ENCODE measurements at places on chromosomes 2 and 18.

GRCh38 chr2:139201516-139201915, 421.3 kb upstream of the NXPH2 start:
- DNase-seq = no peak

- peak; percentile 25 for DNase-seq
Observed at GRCh38 chr2:122023059-122023864, 267.8 kb downstream of the TSN start.

DNA sequence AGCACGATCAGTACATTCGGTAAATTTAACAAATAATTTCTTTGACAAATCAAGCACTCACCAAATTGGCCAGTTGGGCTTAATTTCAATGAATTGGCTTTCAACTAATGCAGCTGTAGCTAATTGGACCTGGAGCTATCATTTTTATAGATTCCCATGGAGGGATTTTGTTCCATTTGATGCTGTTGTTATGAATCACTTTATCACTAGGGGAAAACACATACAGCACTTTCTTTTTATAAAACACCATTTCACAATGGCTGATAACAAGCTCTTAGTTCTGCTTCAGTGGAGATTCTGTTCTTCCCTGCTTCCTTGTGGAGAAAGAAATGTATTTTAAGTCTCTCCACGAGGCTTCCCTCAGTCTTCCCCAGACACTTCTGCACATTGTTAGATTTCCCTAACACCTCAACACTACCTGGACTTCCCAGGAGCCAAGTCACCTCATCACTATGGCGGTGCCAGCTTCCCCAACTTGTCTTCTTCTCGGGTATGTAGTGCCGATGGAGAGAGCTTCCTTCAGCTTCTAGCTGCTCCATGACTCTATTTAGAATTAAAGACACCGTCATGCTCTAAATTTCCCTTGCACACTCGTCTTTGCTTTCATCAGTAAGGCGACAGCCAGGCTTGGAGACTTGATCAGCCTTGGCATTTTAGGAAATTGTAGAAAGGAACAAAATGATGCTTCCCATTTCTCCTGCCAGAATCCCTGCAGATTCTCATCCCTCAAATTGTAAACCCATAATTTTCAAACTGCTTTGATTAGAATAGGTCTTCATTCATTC, 72.0 kb downstream of the INPP5D start:
- DNase-seq = no peak

DNA sequence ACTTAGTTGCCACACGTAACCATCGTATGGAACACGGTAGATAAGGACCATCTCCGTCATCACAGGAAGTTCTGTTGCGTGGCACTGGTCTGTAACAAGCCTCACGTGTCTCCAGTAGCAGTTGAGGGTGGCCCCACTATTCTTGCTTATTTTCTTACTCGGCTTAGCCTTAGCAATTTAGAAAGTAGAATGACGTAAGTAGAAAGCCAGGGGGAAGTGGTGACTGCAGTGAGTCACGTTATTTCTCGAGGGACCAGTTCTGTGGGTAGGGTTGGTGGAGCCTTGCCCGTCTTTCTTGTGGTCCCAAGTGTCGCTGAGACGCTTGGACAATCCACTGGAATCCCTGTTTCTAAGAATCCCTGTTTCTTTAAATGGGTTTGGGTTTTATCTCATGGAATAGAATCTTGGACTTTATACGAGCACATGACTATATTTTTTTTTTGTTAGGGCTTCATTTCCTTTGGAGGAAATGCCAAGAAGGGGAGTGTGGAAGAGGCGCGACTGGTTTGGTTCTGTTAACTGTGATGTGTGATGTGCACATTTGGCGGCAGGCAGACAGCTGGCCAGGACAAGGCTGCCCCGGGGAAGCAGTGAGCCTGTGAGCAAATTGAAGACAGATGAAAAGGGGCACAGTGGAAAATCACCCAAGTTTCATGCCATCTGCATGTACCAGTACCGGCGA, 96.2 kb downstream of the CABLES1 start:
- DNase-seq = peak; percentile 69

GRCh38 chr2:181243319-181243718, 213.9 kb upstream of the ITGA4 start:
- no peak for DNase-seq

DNA sequence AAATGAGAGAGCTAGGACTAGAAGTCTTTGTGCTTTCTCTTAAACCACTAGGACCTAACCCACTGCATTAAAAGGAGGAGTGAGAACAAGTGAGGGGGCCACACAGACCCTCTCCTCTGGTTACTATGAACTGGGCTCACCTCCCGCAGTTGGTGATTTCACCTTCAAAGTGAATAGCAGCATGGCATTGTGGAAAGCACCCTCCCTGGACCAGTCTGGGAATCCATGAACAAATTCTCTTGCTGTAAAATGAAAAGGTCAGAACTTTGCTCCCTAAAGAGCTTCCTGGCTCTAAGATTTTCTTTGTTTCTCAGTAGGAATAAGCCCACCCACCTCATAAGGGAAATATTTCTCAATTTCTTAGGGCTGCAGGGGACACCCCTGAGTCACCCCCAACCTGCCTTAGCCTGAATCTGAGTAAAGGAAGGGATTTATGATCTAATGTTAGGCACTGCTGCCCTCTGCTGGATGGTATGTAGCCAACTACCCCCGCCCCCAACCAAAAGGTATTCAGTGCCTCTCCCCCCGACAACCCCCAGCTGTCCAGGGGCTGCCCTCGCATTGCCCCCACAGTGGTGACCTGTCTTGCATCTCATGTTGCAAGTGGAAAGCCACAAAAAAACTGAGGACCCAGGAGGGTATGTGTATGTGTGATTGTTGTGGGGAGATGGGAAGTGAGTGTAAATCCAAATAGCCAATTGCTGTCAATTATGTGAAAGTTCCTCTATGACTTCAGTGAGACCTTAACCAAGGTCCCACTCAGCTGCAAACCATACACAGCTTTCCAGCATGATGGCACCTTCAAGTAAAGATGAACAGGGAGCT, 230.9 kb upstream of the SLC14A2 start:
- DNase-seq = peak; percentile 40

GRCh38 chr2:59385971-59386370, 1144.8 kb upstream of the FANCL start:
- no peak for DNase-seq

DNA sequence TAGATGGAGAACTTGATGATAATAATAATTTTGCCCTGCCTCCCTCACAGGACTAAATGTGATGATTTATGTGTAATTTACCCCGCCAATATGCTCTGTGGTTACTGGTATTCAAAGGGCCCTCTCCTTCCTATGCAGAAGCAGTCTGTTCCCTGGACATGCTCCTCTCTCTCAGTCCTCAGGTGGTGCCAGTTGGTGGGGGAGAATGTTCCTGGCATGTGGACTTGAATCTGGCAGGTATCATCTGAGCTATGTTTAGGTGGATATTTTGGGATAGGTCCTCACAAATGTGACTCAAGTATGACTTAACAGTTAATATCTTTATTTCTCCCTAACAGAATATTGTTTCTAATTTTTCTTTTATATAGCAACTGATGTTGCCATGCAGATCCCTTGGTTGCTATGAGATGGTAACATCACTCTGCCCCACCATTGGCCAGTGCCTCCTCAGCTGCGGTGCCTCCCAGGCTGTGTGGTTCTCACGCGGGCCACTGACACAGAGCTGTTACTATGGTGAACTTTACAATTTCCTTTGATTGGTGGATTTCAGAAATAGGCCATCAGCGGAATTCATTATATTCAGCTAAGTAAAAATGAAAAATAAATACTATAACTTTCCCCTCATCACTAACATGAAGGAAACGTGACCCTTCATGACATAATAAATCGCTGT, 106.7 kb upstream of the PELI1 start:
- no peak for DNase-seq

GRCh38 chr18:54860941-54861340, 32.7 kb downstream of the RAB27B start:
- DNase-seq = no peak

DNA sequence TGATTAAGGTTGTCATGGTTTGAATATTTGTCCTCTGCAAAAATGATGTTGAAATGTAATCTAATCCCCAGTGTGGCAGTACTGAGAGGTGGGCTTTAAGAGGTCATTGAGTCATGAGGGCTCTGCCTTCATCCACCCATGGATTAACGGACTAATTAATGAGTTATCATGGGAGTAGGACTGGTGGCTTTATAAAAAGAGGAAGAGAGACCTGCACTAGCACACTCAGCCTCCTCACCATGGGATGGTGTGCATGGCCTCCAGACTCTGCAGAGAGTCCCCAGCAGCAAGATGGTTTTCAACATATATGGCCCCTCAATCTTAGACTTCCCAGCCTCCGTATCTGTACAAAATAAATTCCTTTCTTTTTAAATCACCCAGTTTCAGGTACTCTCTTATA, 41.0 kb downstream of the DTNB start:
- DNase-seq = no peak

DNA sequence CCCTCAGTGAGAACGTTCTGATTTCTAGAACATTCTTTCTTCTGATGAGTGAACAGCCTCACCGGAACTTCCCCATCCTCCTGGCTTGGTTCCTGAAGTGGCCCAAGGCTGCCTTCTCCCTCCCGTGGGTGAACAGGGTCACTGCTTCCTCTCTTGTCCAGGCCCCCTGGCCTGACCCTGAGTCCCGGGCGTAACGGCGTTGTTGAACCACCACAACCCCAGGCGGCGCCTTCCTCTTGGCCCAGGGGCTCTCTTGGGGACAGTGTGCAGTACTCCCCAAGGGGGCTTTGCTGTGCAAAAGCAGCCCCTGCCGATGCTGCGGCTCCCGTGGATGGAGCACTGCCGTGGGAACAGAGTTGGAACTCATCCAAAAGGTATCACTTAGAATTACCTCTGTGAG, 147.2 kb downstream of the TSN start:
- DNase-seq = no peak

DNA sequence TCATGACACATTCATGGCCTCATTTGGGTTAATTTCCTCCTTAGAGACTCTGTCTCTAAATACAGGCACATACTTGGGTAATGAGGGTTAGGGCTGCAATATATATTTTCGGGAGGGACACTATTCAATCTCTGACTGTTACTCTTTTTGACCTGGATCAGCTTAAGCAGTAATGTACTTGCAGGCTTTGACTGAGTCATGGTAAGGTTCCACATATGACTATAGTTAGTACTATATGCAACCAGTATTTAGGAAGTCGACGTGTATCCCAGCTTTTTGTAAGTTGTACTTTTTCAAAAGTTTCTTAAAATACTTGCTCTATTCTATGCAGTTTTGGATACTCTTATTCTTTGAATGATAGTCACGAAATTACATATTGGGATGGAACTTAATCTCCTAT, 37.2 kb upstream of the CDH19 start:
- DNase-seq = no peak

DNA sequence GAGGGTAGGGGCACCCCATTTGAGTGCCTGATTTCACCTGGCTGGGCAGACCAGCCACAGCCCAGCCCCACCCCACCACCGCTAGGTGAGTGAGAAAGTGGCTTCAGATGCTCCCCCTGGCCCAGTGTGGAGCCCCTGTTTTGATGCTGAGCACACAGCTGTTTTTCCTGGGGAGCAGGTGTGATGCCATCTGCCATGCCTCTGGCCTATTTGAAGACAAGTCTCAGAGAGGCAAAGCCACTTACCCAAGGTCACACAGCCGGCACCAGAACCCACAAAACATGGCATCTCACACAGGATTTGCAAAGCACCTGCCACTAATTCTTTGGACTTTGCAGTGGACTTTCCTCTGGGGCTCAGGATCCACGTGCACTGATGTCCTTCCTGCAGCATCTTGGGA, 131.3 kb downstream of the INHBB start:
- no peak for DNase-seq

- DNase-seq = no peak
Observed at GRCh38 chr2:165293440-165294420, 54.5 kb downstream of the SCN2A start.

DNA sequence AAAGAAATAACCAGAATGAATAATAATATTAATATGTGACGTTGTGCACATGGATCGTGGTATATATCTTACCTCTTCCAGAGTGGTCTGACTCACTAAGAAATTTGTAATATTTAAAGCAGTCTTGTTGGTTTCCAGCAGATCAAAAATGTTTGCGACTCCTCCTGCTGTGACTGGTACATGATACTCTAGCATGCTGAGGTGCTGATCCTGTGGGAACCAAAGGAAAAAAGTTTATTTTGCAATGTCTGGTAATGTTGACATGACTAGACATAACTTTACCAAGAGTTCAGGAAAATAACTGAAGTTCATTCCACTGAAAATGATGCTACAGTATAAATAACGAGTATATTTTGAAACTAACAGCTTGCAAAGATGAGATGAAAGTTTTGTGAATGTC, 124.5 kb upstream of the BARD1 start:
- DNase-seq = no peak

DNA sequence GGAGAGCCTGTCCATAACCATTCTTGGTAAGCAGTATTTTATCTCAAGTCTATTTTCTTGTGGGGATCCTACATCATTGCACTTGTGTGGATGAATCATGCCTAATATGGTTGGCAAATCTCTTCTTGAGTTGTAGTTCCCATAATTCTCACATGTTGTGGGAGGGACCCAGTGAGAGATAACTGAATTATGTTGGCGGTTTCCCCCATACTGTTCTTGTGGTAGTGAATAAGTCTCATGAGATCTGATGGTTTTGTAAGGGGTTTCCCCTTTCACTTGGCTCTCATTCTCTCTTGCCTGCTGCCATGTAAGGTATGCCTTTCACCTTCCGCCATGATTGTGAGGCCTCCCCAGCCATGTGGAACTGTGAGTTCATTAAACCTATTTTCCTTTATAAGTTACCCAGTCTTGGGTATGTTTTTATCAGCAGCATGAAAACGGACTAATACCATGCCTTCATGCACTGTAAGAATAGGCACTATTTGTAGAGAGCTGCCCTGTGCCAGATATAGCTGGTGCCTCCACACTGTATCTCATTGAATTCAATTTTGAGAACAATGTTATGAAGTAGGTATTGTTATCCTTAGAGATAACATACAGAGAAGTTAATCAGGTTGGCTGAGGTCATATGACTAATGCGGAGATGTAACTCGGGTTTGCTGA, 148.3 kb downstream of the PLCL1 start:
- no peak for DNase-seq

DNA sequence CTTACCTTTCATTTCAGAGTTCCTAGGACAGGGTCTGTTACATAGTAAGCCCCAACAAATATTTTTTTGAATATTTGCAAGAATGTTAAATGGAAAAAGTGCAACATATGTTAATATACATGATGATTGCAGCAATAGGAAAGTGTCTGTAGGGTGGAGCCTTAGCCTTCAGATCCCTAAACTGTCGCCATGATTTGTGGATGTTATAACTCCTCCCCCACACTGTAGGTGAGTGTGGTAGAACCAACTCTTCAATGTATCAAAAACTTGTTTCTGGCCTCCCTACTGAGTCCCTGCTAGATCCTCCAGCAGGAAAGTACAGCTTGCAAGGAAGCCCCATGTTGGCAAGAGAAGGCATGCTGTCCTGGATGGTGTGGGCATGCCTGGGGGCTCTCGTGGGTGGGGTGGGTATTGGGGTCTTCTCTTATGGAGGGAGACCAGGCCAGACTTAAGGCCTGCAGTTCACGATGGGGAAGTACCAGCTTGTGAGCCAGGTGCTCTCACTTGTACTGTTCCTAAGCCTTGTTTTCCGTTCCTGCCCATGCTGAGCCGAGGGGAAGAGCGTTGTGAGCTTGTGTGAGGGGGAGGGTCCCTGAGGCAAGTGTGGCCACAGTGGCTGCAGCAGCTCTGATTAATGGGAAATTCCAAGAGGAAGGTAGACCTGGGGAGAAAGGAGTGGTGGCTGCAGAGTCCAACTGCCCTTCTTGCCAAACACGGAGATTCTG, 11.4 kb downstream of the FHOD3 start:
- no peak for DNase-seq
